ENCODE measurements at places on chromosomes 16 and 17.

- no peak for DNase-seq
These were observed 314.0 kb upstream of the KCNJ16 start for GRCh38 chr17:69761011-69761410.

GRCh38 chr16:28110074-28110473 is 46.6 kb upstream of the GSG1L start:
- no peak for DNase-seq

DNA sequence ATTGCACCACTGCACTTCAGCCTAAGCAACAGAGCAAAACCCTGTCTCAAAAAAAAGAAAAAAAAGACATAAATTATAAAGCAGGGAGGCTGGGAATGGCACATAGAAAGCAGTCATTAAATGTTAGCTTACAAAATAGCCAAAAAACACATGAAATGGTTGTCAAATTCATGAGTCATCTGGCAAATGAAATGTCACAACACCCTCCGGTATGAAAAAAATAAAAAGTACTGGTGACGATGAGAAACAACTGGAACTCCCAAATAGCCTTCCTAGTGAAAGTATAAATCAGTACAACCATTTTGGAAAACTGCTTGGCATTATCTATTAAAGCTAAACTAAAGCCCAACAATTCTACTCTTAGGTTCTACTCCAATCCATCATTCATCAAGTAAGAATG is 3.5 kb upstream of the KATNB1 start:
- DNase-seq = no peak

DNA sequence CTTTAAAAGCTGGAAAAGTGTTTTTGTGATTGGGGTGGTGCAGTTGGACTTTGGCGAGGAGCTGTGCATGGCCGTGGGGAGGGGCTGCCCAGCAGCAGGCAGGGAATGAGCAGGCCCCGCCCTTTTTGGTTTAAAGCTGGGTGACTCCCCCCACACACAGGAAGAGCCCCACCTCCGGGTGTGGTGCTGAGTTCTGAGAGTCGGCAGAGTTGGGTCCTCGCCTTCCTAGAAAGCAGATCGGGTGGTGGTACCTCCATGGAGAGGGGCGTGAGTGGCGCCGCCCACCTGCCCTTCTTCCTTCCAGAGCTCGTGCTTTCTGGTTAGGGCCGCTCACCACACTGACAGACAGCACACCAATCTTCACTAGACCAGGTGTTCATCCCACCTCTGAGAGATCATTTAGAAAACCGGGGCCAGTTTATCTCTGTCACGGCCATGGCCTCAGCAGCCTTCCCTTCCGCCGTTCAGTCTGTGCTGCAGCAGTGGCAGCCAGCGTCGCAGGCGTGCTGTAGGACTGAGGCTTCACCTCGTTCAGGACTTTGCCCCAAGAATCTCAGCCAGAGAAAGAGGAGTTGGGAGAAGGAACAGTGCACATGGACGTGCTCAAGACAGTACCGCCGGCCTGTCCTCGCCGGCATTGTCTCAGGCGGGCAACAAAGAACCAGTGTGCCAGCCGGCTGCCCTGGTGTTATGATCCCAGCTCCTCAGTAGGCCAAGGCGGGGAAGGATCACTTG is 144.0 kb upstream of the CHMP6 start:
- DNase-seq = no peak

DNA sequence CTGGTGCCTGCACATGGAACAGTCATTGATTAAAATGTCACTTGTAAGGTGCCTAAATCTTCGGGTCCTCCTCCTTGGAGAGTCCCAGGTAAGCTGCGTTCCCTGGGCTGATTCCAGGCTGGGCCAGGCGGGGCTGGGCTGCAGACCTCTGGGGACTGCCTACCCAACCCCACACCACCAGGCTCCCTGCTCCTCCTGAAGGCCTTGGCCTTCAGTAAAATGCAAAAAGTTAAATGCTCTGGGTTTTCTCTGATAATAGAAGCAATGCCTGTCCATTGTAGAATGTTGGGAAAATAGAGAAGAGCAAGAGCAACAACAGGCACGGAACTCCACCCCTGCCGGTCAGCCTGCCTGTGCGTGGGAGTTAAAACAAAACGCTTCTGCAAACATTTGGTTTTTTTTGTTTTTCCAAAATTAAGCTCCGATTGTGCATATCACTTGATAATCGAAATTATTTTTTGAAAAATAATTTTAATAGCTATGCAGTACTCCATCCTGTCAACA is 363.9 kb downstream of the SEC14L1 start:
- DNase-seq = no peak

DNA sequence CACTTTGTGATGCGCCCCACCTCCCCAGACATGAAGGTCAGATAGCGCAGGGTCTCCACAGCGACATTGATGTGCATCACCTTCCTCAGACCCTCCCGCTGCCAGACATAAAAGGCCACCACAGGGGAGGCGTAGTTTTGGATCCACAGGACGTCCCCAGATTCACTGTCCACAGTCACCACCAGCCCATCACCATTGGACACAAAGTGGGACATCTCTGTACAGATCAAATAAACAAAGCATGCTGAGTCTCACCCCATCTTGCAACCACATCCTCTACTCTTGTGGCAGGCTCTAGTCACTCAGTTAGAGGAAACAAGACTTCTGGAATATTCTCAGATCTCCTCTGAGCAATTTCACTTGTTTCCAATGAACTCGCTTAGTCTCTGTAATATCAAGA is 46.3 kb upstream of the ICAM2 start:
- DNase-seq = no peak

GRCh38 chr16:842061-842476 is 41.5 kb upstream of the GNG13 start:
- no peak for DNase-seq

GRCh38 chr17:55304171-55304859 is 39.6 kb downstream of the HLF start:
- no peak for DNase-seq

DNA sequence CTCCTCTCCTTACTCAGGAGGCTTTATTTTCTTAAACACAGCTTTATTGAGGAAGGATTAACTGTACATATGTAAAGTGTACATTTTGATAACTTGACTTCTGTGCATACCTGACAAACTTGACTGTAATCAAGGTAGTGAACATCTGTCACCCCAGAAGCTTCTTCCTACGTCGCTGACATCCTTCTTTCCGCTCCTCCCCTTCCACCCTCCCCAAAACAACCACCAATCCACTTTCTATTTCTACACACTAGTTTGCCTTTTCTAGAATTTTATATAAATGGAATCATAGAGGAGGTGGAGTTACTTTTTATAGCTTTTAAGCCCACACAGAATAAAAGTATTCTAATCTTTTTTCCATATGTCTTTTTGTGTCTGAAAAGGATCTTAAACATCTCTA is 225.2 kb upstream of the RBFOX1 start:
- DNase-seq = no peak

GRCh38 chr16:66207883-66208265 is 158.6 kb upstream of the CDH5 start:
- no peak for DNase-seq

DNA sequence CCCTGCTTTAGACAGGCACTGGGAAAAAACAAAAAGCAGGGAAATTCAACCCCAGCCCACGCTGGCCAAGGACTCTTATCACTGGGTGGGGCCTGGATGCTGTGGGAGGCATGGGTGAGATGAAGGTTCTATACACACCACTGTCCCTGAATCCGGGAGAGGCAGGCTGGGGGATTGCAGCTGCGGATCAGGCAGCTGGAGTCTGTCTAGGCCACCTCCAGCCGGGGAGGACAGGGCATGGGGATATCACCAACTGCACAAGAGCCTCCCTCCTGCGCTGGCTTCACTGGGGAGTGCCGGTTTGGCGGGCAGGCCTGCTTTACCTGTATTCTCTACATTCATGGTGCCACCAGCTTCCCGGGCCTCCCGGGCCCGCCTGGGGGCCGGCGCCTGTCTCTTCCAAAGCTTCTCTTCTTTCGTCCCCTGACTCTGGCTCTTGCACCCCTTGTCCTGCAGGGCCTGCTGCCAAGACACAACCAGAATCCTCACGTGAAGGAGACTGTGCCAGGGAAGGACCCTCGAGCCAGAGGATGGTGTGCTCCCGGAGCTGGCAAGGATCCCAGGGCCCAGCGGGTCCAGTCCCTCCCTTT is 13.9 kb downstream of the KIFC3 start:
- DNase-seq = no peak

- no peak for DNase-seq
These were observed 9.2 kb downstream of the FAM20A start for GRCh38 chr17:68592009-68592408.

- no peak for DNase-seq
These were observed 310.9 kb upstream of the KCNJ16 start for GRCh38 chr17:69764146-69764545.

- no peak for DNase-seq
These were observed 76.4 kb downstream of the KCNJ12 start for GRCh38 chr17:21452377-21453143.

DNA sequence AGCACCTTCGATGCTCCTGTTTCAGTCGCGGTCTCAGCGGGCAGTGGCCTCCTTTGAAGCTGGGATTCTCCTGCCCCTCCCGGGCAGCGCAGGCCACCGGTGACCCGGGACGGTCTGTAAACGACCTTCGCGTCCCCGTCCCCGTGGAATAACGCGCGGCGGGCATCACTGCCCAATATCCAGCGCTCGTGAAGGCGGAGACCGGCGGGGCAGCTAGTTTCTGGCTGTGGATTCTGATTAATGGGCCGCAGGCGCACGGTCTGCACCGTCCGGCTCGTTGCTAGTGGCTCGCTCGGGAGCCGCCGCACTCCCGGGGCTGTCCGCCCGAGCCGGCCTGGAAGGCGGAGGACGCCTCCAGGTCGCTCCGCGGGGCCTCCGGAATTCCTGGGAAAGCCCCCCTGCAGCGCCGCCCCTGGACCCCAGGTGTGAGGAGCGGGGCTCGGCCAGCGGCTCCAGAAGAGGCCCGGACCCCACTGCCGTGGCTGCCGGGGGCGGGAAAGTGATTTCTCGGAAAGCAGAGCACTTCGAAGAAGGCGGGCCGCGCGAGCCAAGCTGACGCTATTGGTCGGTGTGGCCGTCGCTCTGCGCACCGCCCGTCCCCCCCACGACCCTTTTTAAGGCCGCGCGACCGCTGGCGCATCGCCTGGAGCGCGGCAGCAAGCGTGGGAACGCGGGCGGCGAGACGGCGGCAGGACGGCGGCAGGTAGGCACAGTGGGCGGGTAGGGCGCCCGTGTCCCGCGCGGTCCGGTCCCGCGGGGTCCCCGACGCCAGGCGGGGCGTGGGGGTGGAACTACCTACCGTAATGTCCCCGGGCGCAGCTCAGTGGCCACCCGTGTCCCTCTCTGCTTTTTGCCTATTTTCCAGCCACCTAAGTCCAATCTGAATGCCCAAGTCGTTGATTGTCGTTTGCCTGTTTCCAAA is at the start of gene IRF8:
TSS of gene IRF8 (plus strand) at position 642 of the 922 bp plus-strand sequence. CDS start 3,854 bp downstream, outside the sequence.
- DNase-seq = no peak

GRCh38 chr17:58947824-58948223 is 158.9 kb downstream of the TRIM37 start:
- no peak for DNase-seq

GRCh38 chr17:28478712-28479615 is 5.5 kb downstream of the SLC13A2 start:
- DNase-seq = no peak

DNA sequence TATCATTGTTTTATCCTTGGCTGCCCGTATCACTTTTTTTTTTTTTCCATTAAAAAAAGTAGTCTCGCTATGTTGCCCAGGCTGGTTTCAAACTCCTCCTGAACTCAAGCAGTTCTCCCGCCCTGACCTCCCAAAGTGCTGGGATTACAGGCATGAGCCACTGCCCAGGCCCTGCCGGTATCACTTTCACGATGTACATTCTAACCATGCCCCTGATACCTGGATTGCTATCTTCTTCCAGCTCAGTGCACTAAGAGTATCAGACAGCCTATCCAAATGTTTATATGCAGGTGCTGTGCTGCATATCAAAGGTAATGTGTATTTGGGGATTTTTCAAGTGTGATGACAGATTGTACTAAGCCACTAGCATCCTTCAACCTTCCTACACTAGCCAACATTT is 14.2 kb downstream of the MOSMO start:
- no peak for DNase-seq

DNA sequence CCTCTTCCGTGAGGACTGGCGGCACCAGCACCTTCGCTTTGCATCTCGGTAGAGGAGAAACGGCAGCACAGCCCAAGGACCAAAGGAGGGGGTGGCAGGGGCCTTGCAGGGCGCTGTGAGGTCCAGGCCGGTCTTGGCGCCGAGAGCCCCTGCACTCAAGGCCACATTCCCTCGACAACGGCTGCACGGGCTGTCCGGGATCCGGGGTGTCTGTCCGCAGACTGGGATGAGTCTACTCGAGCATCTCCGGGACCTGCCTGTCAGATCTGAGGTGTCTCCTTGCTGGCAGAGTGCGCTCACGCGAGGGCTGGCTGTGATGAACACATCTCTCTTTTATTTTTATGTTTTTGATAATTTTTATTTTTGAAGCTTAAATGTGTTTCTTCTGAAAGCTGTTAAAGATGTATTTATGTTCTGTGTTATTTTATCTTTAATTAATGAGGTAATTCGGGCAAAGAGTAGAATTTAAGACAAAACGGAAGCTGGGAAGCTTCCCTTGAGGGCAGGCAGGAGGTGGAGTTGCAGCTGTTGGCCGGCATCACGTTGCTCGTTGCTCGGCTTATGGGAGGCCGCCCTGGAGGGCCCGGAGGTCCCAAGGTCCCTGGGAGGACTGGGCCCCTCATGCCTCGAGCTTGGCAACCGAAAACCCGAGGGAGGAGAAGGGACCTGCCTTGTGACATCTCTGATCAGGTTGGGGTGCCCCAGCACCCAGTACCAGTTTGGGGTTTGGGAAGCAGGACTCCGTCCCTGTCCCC is 4.3 kb downstream of the SOX8 start:
- no peak for DNase-seq

- no peak for DNase-seq
These were observed 527 bp upstream of the UBE2Z start for GRCh38 chr17:48907713-48908046.

- no peak for DNase-seq
These were observed 13.8 kb downstream of the MSLN start for GRCh38 chr16:774086-775001.

GRCh38 chr16:15689290-15689689 is 39.2 kb downstream of the NDE1 start:
- DNase-seq = no peak

- peak; percentile 9 for DNase-seq
These were observed 207.2 kb downstream of the C16orf78 start for GRCh38 chr16:49580751-49581303.

- DNase-seq = no peak
These were observed 43.4 kb downstream of the SLFN5 start for GRCh38 chr17:35286120-35286781.

DNA sequence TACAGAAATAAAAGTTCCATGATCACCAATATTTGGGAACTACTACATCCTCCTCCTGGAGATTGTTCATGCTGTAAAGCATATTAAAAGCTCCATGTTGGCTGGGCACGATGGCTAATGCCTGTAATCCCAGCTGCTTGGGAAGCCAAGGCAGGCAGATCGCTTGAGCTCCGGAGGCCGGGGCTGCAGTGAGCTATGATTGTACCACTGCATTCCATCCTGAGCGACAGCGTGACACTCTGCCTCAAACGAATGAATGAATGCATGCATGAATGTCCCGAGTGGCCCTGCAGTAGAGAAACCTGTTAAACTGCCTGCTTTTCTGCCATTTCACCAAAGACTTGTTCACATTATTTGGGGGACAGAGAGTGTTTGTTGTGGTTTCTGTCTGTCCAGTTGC is 15.0 kb downstream of the CNEP1R1 start:
- no peak for DNase-seq
